ENCODE measurements at places on chromosomes 7 and 10.

GRCh38 chr7:127996253-127997071 lies 34.8 kb downstream of the LRRC4 start:
- DNase-seq: no peak

GRCh38 chr10:83943920-83944319 lies 195.4 kb upstream of the GHITM start:
- DNase-seq: no peak

- no peak for DNase-seq
Measured at GRCh38 chr7:157483971-157484410, 147.2 kb downstream of the DNAJB6 start.

GRCh38 chr7:44727158-44727936 lies 21.3 kb upstream of the ZMIZ2 start:
- no peak for DNase-seq

GRCh38 chr7:48188776-48189520 lies 17.7 kb downstream of the ABCA13 start:
- no peak for DNase-seq

All from effector CD8-positive, alpha-beta T cell (primary cell).